ENCODE measurements at places on chromosomes 2 and 18.

DNA sequence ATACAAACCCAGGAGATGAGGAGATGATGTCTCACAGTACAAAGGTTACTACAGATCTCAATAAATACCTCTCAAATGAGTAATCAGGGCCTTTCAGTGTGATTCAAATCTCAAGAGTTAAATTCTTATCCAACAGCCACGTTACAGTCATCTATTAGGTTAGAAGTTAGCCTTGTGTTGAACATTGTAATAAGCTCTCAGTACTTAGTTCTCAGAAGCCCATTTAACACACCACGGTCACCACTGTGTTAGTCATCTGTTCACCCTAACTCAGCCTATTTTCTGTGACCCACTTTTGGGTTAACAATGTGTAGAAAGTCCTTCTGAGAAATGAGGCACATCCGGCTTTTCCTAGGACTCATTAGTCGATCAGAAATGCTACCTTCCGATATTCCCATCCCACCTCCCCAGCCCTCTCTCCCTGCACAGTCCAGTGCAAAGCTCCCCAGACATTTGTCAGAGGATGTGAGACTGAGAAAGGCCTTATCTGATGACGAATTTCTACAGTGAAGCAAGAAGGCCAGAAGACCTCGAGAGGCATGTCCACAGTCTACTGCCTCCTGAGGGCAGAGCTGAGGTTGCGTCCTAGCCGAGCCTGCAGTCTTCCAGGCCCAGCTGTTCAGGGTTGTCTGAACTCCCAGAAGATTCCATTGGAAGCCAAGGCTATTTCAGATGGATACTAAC, 92.6 kb downstream of the ACTR2 start:
- no peak for DNase-seq

DNA sequence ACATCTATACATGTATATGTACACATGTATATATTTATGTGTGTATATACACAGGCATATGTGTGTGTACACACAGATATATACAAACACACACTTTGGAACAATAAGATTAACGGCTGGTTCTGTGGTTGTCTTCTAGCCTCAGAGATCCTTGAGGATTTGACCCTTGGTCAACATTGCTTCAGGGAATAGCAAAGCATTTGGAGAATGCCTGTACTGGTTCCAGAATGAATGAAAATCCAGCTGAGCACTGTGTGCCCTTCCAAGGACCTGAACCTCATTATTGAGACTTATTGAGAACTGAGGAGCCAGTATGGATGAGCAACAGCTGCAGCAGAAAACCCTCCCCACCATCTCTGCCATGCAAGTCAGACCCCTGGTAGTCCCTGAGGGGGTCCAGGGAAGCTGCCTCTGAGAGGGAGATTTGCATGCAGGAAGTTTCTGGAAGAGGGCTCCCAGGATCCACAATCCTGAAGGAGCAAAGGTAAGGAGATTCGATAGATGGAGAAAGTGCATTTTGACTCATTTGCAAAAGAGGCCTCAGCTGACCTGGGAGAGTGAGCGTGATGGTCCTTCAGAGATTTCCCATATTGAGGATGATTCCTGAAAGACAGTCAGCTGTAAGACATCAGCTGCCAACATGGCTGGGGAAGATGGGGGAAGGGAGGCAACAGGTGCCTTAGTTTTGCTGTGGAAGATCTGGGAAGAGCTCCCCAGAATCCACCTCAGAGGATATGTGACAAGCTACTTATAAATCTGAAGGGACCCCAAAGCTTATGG, 166.6 kb upstream of the NCKAP5 start:
- DNase-seq = no peak

DNA sequence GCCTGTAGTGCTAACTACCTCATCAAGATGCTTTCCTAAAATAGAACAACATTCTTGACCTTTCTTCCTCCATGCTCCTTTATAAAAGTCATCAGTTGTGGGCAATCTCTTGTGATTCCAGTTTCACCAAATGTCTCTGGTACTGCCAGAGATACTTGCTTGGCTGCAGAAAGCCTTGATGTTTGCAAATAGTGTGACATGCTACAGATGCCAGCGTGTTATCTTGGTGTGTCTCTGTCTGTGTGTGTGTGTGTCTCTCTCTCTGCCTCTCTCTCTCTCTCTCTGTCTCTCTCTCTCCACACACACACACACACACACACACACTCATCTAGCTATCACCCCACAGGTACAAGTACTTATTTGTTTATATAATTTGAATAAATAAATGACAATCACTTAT, 146.9 kb downstream of the CCDC102B start:
- no peak for DNase-seq

GRCh38 chr18:45316127-45316526, 299.1 kb upstream of the SLC14A2 start:
- DNase-seq = no peak

DNA sequence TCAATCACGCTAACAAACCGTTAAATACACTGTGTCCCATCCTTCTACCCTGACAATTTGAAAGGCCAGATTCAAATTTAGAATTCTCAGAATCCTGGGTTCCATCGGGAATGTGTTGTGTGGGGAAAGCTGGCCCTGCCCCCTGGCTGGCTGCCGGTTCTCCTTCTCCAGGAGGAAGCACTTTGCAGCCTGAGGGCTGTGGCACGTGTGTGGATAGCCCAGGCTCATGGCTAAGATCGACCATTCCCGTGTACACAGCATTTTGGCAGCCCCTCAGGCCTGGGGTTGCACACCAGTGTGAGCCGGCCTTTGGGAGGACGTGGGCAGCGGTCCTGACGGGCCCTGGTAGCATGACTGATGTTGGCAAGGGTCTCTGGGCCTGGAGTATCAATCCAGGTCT, 51.0 kb upstream of the ROCK2 start:
- peak; percentile 59 for DNase-seq

- peak; percentile 66 for DNase-seq
These were observed 1.3 kb upstream of the TBC1D8 start for GRCh38 chr2:101152272-101153076.

DNA sequence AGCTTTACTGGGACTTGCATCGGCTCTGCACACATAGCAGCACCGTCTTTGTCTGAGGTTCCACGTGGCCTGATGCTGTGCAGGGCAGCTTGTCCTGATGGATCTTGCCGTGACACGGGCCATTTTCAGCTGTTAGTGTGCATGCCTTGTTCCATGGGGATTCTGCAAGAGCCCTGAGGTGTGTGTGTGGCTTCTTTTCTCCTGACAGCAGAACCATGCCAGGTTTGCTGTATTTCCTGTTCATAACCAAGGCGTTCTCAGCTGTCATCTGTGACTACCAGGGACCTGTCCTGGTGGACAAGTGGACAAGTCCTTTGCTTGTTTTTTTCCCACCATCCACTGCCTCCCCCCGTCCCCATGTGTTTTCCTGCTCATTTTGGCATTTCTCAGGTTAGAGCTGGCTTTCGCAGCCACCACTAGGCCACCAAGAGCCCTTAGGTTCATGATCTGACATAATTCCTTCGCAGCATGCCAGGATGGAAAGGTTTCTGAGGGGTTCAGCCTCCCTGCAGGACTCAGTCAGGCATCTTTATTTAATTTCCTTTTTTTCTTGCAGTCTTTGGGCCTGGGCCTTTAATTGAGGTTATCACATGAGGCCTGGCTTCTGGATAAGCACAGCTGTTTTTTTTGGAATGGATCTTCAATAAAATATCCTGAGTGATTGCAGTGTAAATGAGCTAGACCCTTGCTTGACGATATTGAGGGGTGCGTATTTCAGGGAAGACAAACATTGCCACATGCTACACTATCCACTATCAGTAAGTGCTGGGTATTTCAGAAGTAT, 139.4 kb downstream of the NCK2 start:
- DNase-seq = no peak

- DNase-seq = no peak
These were observed 4.2 kb downstream of the FOXI3 start for GRCh38 chr2:88448248-88448647.

GRCh38 chr2:68742626-68743415, 8.2 kb downstream of the ARHGAP25 start:
- no peak for DNase-seq

- DNase-seq = no peak
These were observed 120.2 kb downstream of the SLC4A3 start for GRCh38 chr2:219747637-219748036.

- no peak for DNase-seq
These were observed 2.8 kb downstream of the KCNIP3 start for GRCh38 chr2:95299961-95300360.

DNA sequence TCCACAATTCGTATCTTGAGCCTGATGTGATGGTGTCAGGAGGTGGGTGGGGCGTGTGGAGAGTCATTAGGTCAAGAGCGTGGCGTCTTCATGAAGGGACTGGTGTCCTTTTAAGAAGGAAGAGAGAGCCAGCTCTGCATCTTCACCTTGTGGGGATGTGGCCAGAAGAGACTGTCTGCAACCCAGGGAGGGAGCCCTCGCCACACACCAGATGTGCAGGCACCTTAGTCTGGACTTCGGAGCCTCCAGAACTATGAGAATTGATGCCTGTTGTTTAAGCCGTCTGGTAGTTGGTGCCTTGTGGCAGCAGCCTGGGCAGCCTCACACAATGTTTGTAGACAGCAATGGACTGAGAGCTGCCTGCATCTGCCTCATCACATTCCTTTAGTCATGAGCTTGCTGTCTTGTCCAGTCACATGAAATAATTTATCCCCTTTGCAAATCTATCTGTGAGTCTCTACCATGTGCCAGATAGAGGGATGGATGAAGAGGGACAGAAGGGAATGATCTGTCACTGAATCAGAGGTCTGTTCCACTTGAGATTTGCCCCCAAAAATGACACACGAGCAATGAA, 61.0 kb downstream of the MYT1L start:
- DNase-seq = no peak

GRCh38 chr2:127662937-127663565, 12.3 kb downstream of the LIMS2 start:
- DNase-seq = peak; percentile 19

GRCh38 chr2:199682001-199682400, 169.0 kb downstream of the FTCDNL1 start:
- no peak for DNase-seq

- DNase-seq = no peak
These were observed 50.4 kb upstream of the SMIM21 start for GRCh38 chr18:75477900-75478299.

DNA sequence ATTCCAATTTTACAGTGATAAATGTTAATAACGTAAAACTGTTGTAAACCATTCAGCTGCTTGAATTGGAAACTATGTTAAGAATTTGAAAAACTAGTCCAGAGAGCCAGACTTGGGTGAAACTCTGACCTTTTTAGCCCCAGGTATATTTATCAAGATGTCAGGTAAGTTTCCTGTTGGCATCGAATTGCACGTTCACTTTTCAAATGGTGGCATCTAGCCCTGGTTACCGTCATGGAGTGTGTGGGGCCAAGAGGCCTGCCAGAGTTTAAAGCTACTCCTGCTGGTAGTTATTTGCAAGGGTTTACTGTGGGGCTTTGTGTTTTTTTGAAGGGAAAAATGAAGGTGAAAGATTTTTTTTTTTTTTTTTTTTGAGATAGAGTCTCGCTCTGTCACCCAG, 109.9 kb downstream of the WDSUB1 start:
- no peak for DNase-seq

DNA sequence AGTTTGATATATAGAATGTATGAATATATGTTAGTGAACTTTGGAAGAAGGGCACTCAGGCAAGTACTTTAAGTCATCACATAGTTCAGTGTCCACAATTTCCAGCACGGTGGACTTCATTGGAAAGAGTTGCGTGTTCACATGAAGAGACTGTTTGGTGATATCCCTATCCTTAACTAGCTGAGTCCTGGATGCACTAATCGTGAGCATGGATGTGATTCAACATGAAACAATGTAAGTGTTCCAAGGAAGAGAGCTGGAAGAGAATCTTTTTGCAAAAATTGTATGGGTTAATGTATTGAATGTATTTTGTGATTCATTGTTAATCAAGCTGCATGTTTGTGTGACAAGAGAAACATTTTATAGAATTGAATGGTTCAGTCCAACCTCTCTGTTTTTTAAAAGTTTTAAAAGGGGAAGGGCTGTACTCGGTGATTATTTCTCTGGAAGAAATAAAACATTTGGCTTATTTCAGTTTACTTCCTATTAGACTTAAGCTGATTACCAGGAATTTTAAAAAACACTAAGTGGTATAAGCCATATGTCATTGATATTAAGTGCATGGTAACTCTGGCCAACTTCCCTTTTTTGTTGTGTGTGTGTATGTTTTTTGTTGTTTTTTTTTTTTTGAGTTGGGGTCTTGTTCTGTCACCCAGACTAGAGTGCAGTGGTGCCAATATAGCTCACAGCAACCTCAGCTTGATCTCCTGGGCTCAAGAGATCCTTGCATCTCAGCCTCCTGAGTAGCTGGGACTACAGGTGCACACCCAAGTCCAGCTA, 8.6 kb downstream of the XRCC5 start:
- DNase-seq = no peak

GRCh38 chr18:68418881-68419280, 296.0 kb downstream of the TMX3 start:
- DNase-seq = no peak

DNA sequence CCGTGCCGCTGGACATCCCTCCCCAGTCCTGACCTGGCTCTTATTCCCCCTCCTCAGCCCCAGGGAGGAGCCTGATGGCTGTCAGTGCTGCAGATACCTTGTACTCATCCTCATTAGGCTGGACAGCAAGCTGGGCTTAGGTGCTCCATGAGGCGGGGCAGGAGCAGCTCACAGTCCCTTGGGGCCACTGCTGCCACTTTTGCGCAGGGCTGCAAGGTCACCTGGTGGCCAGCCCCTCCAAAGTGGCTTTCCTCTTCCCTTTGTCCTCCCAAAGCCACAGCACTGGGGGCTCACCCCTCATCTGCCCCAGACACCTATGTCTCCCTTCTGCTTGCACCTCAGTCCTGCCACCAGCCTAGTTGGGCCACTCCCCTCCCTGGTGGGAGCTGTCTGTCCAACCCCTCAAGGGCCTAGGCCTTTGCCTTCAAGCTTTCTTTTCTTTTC, 60.8 kb downstream of the FAM168B start:
- no peak for DNase-seq

- DNase-seq = peak; percentile 85
These were observed 4.4 kb downstream of the NFATC1 start for GRCh38 chr18:79400091-79400590.

- no peak for DNase-seq
These were observed 11.2 kb downstream of the ARHGEF4 start for GRCh38 chr2:130847776-130848525.

DNA sequence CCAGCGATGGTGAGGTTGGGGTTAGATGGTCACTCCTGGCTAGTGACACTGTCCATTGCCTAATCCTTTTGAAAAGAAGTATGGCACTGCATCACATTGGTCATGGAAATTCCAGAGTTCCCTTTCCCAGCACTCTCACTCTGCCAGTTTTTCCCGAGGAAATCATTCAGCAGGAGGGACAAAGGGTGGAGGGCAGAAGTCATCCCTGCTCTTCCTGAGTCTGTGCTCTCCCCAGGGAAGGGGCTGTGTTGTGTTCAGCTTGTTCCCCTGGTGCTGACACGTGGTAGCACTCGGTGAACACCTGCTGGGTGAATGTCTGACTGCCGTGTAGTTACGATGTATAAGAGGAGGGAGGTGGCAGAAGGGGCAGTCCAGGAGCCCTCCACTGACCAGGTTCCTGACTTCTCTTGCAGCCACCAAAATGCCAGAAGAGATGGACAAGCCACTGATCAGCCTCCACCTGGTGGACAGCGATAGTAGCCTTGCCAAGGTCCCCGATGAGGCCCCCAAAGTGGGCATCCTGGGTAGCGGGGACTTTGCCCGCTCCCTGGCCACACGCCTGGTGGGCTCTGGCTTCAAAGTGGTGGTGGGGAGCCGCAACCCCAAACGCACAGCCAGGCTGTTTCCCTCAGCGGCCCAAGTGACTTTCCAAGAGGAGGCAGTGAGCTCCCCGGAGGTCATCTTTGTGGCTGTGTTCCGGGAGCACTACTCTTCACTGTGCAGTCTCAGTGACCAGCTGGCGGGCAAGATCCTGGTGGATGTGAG, 21.6 kb downstream of the STEAP3 start:
- no peak for DNase-seq

- no peak for DNase-seq
These were observed 3.4 kb downstream of the SERPINB2 start for GRCh38 chr18:63890950-63891304.

Measured in femur (tissue), 1 donor.